ENCODE measurements at places on chromosomes 5 and 9.
A peak's percentile ranks its signal among the peaks of the same experiment; 100 is the strongest.

DNA sequence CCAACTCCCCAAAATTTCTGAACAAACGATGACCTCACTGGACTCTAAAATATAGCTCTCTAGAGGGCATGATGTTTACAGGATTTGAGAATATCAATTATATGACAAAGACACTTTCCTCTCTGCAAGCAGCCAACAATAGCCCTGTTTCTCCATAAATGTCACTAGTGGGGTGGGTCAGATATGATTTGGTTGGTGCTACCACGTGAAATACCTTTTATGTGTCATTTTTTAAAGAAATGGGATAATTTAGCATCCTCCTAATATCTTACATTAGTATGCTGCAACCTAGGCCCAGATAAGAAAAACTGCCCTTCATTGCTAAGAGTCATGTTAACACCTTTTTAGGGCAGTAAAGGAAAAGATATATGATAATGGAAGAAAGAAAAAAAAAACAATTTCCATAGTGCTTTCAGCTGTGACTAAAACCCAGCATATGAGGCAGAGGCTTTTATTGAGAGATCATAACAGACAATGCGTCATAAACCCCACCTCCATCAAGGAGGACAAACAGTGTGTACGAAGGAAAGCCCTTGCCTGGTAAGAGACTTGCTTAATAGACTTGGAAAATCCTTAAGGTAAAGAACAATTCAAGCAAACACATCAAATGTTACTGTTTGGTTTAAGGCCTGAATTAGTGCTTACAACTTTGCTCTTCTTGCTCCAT, 372.4 kb upstream of the PAPPA start:
- DNase-seq, result no peak

GRCh38 chr5:137332296-137332695, 166.8 kb downstream of the SPOCK1 start:
- DNase-seq, result no peak

- DNase-seq, result no peak
These were observed 287.8 kb upstream of the MVB12B start for GRCh38 chr9:126038790-126039189.

- no peak for DNase-seq
These were observed 313.9 kb downstream of the TLE1 start for GRCh38 chr9:81375187-81376100.

DNA sequence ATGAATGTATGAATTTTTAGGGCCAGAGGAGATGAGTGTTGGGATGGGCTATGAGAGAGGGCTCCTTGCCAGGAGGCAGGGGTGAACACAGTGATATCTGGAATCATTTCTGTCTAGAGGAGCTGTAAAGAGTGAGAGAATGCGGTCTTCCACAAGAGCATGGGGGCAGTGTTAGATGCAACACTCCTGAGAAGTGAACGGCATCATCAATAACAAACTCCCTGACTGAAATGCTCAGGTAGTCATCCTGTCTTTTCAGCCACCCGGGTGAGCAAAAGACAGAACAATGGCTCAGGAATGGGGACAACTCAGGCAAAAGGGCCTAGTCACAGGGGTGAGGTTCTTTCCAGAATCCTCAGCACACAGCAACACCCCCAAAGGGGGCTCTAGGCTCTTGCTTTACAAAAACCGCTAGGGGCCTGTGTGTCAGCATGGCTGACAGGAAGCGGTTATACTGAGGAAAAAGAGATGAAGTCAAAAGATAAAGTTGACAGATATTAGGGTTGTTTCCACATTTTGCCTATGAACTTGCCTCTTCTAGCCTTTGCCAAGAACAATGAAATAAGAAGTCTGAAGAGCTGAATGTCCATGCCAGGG, 104.6 kb upstream of the LRRTM2 start:
- DNase-seq, result no peak

GRCh38 chr9:109331353-109331752, 10.5 kb upstream of the EPB41L4B start:
- no peak for DNase-seq

- no peak for DNase-seq
These were observed 479.7 kb downstream of the MAN2A1 start for GRCh38 chr5:110169461-110169860.

GRCh38 chr5:173443971-173444370, 115.8 kb upstream of the STC2 start:
- no peak for DNase-seq

- DNase-seq, result no peak
These were observed 29.4 kb downstream of the IPPK start for GRCh38 chr9:92640398-92641091.

GRCh38 chr9:93960221-93960970, 5.2 kb upstream of the BARX1 start:
- DNase-seq, result no peak

- no peak for DNase-seq
These were observed 296.3 kb upstream of the NMUR2 start for GRCh38 chr5:152701305-152701949.

DNA sequence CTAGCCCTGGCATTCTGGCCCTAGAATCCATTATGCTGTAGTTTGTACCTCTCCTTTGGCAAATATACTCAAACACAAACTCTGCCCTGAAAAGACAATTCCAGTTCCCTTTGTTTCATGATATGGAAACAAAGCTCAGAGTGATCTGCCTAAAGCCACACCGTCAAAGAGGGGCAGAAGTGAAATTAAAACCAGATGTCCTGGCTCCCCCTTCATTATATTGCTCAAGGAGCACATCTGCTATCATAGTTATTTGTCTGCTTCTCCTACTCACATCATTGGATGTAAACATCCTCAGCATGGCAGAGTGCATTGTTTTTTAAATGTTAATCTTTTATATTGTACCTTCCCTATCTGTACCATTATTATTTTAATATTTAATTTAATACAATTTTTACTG, 266.7 kb upstream of the SMARCA2 start:
- no peak for DNase-seq

- no peak for DNase-seq
These were observed 54.0 kb downstream of the C5orf15 start for GRCh38 chr5:133914434-133914833.

- no peak for DNase-seq
These were observed 26.8 kb downstream of the FBXW11 start for GRCh38 chr5:171979606-171980005.

- no peak for DNase-seq
These were observed 80.8 kb upstream of the ICE1 start for GRCh38 chr5:5341531-5342292.

- no peak for DNase-seq
These were observed 169.2 kb downstream of the FGF1 start for GRCh38 chr5:142516732-142517131.

DNA sequence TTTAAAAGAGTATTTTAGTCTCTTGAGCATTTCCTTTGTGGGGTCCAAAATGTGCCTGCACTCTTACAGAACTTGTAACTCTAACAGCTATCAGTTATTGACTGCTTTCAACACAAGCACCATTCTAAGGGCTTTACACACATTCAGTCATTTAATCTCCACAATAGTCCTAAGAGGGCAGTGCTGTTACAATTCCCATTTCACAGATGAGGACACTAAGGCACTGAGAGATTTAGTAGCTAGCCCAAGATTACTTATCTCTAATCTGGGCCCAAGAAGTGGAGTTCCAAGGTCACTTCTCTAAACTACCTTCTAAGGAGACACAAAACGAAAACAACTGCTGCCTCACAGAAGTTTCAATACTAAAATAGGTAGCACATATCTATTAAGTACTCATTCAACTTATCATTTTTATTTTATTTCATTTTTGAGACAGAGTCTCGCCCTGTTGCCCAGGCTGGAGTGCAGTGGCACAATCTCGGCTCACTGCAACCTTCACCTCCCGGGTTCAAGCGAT, 275.2 kb downstream of the CWC27 start:
- no peak for DNase-seq

GRCh38 chr5:101677961-101678360, 618.1 kb downstream of the SLCO4C1 start:
- DNase-seq, result no peak

GRCh38 chr5:65702036-65702435, 19.9 kb downstream of the SGTB start:
- DNase-seq, result peak; percentile 13

DNA sequence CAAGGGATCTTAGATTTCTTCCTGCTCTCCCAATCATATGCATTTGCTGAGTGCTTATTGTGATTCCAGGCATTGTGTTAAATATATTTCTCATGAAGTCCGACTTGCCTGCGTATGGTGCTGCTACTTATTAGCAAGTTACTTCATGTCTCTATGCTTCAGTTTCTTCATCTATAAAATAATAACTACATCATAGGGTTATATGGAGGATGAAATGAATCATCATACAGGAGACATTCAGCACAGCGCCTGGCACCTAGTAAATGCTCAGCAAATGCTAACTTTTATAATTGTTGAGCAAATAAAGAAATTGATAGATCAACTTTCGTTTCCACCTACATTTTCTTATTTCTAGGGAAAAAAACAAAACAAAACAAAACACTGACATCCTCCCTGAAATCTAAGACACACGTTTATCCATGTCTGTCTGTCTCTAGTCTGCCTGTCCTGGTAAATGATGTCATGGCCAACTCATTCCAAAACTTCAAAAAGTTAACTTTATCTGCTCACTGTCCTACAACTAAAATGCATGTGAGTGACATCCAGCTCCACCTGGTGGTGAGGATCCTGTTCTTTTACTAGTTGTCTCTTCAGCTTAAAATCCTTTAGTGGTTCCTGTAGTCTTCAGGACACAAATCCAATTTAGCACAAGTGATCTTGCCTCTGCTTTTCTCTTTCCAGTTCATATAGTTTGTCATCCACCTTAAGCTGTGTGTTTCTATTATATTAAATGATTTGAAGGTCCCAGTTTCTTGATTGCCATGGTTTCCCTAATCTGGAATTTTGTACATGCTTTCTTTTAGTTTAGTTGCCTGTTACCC, 27.7 kb downstream of the PPP3R2 start:
- DNase-seq, result no peak

GRCh38 chr5:54692631-54693030, 175.1 kb downstream of the SNX18 start:
- DNase-seq, result no peak

- DNase-seq, result no peak
These were observed 157.6 kb downstream of the TTC39B start for GRCh38 chr9:15149450-15149849.
